ENCODE measurements at places on chromosomes 2 and 18.

DNA sequence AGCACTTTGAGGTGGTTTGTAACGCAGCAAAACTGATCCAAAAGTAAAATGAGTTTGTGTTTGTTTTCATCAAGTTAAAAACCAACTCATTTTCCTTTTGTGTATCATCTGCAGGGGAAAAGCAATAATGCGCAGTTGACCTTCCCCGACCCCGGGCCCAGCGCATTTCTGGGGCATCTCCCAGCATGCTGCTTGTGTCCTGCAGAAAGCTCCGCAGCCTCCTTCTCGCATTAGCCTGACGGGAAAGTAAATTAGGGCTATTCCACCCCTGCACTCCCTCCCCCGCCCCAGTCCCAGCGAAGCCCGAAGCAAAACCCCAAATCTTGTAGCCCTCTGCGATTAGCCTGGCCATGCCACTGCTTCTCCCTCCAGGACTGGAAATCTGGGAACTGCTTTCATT lies 82.0 kb upstream of the PPM1B start:
- DNase-seq, result no peak

- no peak for DNase-seq
Measured at GRCh38 chr2:220437938-220438337, 810.5 kb downstream of the SLC4A3 start.

DNA sequence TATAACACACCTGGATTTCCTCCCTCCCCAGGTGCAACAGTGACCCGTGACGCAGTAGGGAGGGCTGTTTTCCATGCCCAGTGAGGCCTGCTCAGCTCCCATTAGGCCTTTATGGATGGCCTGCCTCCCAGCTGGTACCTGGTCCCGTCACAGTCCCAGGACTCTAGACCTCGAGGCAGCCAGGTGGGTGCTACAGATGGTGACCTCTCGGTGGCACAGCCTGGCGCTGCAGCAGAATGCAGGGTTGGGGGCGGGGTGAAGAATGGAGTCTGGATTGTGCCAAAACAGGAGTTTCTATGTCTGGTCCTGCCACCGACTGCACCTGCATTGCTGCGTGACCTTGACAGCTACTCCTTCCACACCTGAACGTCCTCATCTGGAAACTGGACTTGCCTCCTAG lies 18.0 kb upstream of the YWHAQ start:
- DNase-seq, result no peak

GRCh38 chr2:218029366-218030360 lies 26.9 kb upstream of the TNS1 start:
- no peak for DNase-seq

- no peak for DNase-seq
Measured at GRCh38 chr18:36770315-36770946, 58.4 kb downstream of the TPGS2 start.

- DNase-seq, result no peak
Measured at GRCh38 chr2:107747964-107748583, 78.6 kb upstream of the RGPD4 start.

DNA sequence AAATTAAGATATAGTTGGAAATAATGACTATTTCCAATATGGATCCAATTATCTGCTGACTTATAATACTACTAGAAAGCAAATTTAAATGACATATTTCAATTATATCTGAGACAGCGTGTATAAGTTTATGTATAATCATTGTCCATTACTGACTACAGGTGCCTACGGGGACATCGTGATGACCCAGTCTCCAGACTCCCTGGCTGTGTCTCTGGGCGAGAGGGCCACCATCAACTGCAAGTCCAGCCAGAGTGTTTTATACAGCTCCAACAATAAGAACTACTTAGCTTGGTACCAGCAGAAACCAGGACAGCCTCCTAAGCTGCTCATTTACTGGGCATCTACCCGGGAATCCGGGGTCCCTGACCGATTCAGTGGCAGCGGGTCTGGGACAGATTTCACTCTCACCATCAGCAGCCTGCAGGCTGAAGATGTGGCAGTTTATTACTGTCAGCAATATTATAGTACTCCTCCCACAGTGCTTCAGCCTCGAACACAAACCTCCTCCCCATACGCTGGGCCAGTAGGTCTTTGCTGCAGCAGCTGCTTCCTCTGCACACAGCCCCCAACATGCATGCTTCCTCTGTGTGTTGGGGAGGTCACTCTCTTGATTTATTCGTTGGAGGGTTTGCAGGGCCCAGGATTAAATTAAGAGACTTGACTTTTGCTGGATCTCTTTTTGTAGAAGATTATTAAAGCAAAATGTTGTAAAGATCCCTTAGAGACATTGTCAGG lies 194.4 kb downstream of the RPIA start:
- DNase-seq, result no peak

All from activated CD8-positive, alpha-beta memory T cell treated with anti-CD3 and anti-CD28 coated beads, Interleukin-2, amount 50 U/mL, for 4 hours (primary cell).